ENCODE measurements at places on chromosomes 12 and 14.

DNA sequence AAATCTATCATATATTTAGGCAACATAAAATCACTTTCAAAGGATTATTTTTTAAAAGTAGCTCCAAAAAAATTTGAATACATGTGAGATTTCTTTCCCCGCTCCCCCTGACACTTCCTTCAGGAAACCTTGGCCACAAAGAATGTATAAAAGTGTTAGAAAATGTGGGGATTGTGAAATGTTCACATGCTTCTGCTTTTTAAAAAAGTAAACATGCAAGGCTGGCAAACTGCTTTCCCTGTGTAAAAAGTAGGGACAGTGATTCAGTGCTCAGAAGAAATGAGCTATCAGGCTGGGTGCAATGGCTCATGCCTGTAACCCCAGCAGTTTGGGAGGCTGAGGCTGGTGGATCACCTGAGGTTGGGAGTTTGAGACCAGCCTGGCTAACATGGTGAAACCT is 26.6 kb downstream of the MBIP start:
- DNase-seq = no peak

- DNase-seq = no peak
These were observed 101.5 kb downstream of the HELB start for GRCh38 chr12:66403746-66404145.

DNA sequence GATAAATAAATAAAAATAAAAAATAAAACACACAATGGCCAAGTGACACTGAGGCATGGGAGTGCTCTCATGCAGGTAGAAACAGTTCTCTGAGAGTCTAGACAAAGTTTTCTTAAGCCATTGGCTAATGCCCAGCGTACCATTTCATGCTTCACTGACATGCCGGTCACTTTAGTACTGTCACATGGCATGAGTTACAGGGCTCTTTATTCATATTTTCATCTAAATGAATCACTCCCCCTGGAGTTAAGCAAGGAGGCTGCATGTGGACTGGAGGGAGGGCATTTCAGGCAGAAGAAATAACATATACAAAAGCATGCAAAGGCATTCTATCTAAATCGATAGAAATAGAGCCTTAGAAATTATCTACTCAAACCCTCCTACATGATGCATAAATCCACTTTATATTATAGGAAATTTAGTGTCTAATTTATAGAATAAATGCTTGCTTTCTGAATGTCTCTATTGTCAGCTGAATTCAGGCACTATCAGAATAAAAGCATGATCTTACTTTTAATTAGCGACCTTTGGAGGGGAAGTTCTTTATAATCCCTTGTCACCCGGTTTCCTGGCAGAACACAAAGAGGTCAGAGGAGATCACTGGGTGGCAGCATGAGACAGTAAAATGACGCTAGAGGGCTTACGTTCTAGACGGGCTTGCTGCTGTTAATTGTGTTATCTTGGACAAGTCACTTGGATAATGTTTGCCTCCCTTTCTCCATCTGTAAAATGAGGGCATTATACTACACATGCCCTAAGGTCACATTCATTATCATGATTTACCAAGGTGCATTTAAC is 17.5 kb downstream of the DYRK4 start:
- no peak for DNase-seq

- DNase-seq = no peak
These were observed 184.2 kb upstream of the FOXN3 start for GRCh38 chr14:89600950-89601826.

- DNase-seq = no peak
These were observed 91.3 kb upstream of the USP44 start for GRCh38 chr12:95642583-95642982.

- DNase-seq = no peak
These were observed 20.3 kb downstream of the HEBP1 start for GRCh38 chr12:12979731-12980259.

DNA sequence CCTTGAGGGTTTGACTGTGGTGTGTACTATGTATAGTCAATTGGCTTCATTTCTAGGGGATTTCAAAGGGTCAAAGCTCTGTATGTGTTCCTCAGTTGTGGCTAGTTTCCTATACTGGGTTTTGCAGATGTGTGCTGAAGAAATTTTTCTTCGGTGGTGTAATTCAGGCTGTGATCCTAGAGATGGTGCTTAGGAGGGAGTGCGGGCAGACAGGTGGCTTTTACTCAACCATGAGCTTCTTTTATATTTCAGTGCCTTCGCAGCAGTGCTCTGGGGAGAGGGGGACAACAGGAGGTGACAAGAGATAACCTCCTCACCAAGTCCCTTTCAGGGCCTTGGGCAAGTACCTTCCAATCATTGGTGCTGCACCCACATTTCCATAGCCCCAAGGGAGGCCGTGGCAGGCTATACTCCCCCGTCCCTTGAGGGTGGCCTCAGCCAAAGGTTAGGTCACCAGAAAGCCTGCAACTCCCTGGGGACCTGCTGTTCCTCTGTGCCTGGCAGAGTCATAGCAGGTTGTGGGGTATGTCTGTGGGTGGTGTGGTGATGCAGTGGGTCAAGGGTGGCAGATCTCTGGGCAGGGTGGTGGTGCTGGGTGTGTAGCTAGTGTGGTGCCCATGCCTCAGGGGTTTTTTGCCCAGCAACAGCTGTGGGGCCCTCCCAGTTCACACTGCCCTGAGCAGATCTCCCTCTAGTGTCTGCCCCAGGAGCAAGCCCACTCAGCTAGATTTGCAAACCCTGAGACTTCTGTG is 37.0 kb upstream of the TMX1 start:
- no peak for DNase-seq

DNA sequence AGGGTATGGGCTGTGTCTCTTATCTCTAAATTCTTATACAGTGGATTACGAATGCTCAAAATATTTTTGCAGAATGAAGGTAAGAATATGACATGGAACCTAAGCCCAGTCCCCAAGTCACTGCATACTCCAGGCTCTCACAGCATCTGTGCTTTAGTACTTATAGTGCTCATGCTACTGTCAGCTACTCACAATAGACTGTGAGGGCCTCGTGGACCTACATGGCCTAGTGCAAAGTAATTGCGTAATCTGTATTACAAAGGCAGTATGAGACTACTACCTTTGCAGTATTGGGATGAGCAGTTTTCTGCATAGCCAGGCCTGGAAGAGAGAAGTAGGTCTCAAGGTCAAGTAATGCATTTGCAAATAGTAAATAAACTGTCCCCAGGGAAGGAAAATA is 27.9 kb downstream of the VWF start:
- DNase-seq = no peak

DNA sequence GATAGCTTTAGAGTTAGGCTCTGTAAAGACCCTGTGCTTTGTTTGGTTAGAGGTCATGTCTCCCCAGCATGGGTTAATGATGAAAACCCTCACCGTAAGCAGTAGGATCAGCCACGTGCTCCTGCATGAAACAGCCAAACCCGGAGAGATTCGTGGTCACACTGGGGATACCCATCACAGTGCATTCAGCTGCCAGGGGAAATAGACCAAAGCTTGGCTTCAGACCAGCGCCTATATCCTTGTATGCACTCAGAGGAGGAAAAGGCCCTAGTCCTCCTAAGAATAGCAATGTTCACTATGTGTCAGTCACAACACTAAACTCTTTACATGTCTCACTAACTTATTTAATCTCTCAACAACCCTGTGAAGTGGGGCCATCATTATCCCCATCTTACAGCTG is 16.3 kb downstream of the SPX start:
- DNase-seq = no peak

- no peak for DNase-seq
These were observed 3.3 kb upstream of the ING4 start for GRCh38 chr12:6666211-6666610.

DNA sequence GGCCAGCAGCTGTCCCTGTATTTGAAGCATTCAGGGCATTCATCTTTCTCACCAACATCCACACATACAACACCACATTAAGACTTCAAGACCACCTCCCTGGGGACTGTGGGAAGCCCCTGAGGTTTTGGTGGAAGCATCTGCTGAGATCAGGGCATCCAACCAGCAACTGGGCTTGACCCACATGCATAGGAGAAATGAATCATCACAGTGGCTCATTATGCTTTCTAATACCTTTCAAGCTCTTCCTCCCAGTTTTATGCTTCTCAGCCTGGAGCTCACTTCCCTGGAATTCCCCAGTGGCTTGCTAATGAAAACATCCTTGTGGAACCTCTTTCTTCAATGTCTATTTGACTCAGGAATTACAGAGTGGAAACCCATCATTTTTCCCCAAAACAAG is 21.4 kb upstream of the CMKLR1 start:
- DNase-seq = no peak

GRCh38 chr14:23339506-23340268 is 13.0 kb downstream of the SLC22A17 start:
- DNase-seq = no peak

- DNase-seq = no peak
These were observed 17.6 kb downstream of the KERA start for GRCh38 chr12:91040096-91040755.

DNA sequence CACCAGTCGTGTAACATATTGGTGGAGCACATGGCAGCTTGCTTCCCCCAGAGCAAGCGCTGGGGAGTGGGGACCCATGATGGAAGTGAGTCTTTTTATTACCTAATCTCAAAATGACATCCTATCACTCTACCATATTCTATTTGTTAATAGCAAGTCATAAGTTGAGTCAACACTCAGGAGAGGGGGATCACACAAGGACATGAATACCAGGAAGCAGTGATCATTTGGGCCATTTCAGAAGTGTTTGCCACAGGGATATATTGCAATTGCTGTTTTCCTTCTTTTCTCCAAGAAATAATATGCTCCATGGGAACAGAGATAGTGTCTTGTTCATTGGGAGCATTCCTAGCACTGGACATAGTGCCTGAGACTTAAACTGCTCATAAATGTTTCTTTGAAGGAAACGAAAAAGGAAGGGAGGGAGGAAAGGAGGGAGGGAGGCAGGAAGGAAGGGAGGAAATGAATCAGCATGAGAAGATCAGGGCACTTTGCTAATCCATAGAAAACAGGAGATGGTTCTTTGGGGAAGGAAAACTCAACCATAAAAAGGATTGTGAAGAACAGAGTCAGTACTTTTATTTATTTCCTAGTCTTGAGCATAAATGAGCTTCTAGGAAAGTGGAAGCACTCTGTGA is 39.2 kb upstream of the EEA1 start:
- DNase-seq = no peak

DNA sequence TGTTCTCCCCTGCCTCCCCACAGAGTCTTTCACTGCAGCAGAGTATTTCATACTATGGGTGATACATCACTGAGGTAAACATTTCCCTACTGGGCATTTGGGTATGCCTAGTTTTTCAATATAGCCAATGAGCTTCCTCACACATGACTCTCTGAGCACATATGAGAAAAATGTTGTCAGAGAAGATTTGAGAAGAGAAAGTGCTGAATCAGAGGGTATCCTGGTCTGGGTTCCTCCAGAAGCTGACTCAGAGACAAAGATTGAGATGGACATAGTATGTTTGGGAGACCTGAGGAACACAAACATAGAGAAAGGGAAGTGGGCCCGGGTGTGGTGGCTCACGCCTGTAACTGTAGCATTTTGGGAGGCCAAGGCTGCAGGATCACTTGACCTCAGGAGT is 12.6 kb downstream of the SLC8B1 start:
- DNase-seq = no peak

GRCh38 chr14:101117543-101117942 is 214.0 kb upstream of the RTL1 start:
- DNase-seq = no peak

DNA sequence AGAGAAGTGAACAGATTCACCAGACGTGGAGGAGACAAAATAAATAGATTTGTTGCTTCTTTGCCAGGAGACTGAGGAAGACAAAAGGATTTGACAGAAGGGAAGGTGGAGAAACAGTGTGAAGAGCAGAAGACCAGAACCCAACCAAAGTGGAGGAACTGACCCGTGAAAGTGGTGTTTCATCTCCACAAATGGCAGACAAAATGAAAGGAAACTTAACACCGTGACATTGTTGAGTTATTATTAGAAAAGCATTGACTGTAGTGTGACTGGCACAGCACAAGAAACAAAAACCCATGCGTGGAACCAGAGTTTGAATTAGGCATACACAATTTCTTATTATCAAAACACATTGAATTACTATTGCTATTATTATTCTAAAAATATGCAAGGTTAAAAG is 518.1 kb downstream of the TMEM121 start:
- DNase-seq = no peak

- no peak for DNase-seq
These were observed 61.0 kb downstream of the PPM1A start for GRCh38 chr14:60309867-60310552.

DNA sequence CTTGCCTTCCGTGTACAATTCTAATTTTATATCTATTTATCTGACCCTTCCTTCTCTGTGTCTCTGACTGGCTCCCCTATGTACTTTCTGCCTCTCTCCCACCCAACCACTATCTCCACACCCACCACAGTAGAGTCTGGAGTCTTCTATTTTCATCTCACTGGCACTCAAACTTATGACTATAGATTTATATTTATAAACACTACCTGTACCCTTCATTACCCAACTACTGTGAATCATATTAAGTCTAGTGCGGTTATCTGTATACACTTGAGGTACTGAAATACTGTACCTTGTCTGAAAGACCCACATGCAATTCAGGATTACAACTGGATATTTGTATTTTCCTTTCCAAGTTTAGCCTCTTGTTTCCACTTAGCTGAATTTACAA is 36.1 kb downstream of the ATP2B1 start:
- no peak for DNase-seq

- no peak for DNase-seq
These were observed 15.2 kb downstream of the HHIPL1 start for GRCh38 chr14:99660006-99660566.

- no peak for DNase-seq
These were observed 207.6 kb downstream of the CHST11 start for GRCh38 chr12:104664351-104664750.

DNA sequence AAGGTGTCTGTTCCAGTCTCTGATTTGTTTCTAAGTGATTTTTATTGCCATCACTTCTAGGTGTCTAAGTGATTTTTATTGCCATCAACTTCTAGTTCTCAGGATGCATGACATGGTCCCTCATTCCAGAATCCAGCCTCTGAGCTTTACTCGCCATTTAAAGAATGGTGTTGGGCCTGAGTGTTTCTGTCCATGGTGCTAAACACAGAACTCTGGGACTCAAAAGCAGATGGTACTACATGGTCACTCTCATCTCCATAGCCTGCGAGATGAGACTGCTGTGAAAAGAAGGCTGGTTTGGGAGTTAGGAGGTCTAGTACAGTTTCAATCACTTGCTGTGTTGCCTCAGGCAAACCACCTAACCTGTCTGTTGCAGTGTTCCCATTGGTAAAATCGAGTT is 276.6 kb downstream of the NRXN3 start:
- DNase-seq = no peak

DNA sequence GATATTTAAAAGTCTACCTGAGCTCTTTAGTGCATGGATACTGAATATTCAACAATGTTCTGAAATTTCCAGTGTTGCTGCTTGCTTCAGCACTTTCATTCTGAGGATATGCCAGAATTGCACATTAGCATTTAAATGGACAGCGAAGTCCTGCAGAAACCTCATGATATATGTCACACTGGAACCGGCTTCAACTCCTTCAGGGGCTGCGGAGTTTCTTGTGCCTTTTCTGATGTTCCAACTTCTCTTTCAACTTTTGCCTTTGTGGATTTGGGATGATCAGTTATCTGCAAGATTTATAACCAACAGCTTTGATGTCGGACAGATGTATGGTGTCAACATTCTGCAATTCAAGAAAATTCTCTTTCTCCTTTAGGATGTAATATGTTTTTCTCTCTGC is 142.5 kb upstream of the LMNTD1 start:
- DNase-seq = no peak

Data from activated CD4-positive, alpha-beta T cell treated with anti-CD3 and anti-CD28 coated beads, Interleukin-2, amount 50 U/mL, for 48 hours (primary cell).